ENCODE measurements at places on chromosomes 7 and 10. TPM values are rescaled to one million over a fixed set of nuclear protein-coding genes. Genes with fewer than 3 reads are reported as not detected.

EMX2 gene
- not detected for total RNA-seq

OR13A1 gene
- total RNA-seq: 0.20 TPM

NRP1 gene
- total RNA-seq: 91.6 TPM

GHRHR gene
- total RNA-seq: 2.7 TPM

GRCh38 chr7:81211934-81212320 is 293.1 kb upstream of the SEMA3C start:
- H3K27ac ChIP-seq: no peak overlapping the region
- no peak overlapping the region for H3K4me3 ChIP-seq
- H3K27me3 ChIP-seq: no peaks in the 10 kb centered on the region
- no peaks in the 10 kb centered on the region for H3K36me3 ChIP-seq

DNA sequence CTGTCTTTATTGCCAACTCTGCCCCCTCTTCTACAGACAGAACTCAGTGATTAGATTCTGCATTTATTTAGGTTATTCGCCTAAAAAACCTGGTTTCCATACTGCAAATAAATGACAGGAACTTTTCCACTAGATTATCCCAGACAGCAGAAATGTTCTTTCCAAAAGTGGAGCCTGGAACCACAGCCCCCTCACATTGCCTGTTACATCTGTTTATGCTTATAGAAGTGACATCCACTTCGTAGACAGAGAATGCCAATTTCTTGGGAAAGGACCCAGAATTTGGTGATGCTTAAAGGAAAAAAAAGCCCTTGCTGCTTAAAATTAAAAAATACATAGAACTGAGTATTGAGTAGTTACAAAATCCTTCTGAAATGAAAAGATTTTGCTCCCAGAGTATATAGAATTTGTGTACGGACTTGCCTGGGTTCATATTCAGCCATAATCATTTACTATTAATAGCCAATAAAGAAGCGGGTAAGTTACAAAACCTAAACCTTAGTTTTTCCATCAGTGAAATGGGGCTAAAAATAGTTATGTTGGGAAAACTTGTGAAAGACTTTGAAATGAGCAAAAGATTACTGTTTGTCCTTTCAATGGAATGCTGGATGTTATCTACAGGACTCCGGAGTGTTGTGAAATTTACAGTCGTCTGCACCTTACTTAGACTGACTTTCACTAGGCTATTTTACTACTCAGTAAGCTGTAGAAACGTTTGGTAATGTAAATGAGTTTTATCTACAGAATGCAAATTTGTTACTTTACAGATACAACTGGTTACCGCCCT is 1.1 kb upstream of the PPP1R9A start:
- no peak overlapping the region for H3K27ac ChIP-seq
- no peak for DNase-seq
- no peaks in the 10 kb centered on the region for H3K27me3 ChIP-seq

- no peak overlapping the region for H3K4me3 ChIP-seq
- no peak for DNase-seq
- H3K27me3 ChIP-seq: no peaks in the 10 kb centered on the region
- H3K36me3 ChIP-seq: no peaks in the 10 kb centered on the region
Measured at GRCh38 chr7:29285861-29286260, 91.3 kb downstream of the CHN2 start.

- H3K27me3 ChIP-seq: no peaks in the 10 kb centered on the region
- peaks cover 6% of the 10 kb centered on the region for H3K4me1 ChIP-seq
- H3K36me3 ChIP-seq: no peaks in the 10 kb centered on the region
- peak overlapping the region; percentile 74 for H3K4me3 ChIP-seq
- DNase-seq: peak; percentile 35
- no peak overlapping the region for H3K27ac ChIP-seq
Measured at GRCh38 chr7:97871659-97872024, 566 bp downstream of the ASNS start.

- no peak for DNase-seq
- H3K4me1 ChIP-seq: peaks cover 29% of the 10 kb centered on the region
- H3K36me3 ChIP-seq: peaks cover 36% of the 10 kb centered on the region
- peak within 1 kb of the TSS; percentile 65 for H3K4me3 ChIP-seq
Measured at GRCh38 chr7:727104-727805, at the start of gene PRKAR1B. Gene PRKAR1B, minus strand, starts transcription at chr7:727281. Its CDS starts 15,776 bp downstream, at chr7:711505.

- peaks cover 2% of the 10 kb centered on the region for H3K36me3 ChIP-seq
- no peaks in the 10 kb centered on the region for H3K4me1 ChIP-seq
- H3K27ac ChIP-seq: no peak overlapping the region
- no peaks in the 10 kb centered on the region for H3K27me3 ChIP-seq
- H3K4me3 ChIP-seq: no peak overlapping the region
- no peak for DNase-seq
Measured at GRCh38 chr7:105911961-105912575, 35.7 kb upstream of the ATXN7L1 start.

DNA sequence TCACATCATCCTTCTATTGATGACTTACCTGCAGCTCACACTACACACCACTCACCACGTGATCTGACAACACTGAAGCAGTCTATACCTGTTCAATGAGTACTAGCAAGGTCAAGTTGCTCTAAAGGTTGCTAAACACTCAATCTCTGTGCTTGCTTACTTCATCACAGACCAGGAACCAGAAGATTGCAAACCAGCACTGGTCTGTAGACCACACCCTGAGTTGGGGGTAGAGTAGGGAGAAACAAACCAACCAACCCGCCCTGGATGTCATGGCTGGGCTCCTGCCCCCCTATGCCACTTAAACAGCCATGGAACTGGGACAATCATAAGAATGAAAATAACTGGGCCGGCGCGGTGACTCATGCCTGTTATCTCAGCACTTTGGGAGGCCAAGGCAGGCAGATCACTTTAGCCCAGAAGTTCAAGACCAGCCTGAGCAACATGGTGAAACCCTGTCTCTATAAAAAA is 19.6 kb downstream of the DLG5 start:
- no peak overlapping the region for H3K27ac ChIP-seq
- H3K36me3 ChIP-seq: no peaks in the 10 kb centered on the region
- no peak overlapping the region for H3K4me3 ChIP-seq
- H3K4me1 ChIP-seq: peaks cover 10% of the 10 kb centered on the region
- DNase-seq: no peak
